ENCODE measurements at places on chromosomes 1 and 21.

- no peak for DNase-seq
Observed at GRCh38 chr1:84330125-84330984, 28.8 kb downstream of the SAMD13 start.

GRCh38 chr1:112841825-112842224 is 114.2 kb downstream of the SLC16A1 start:
- DNase-seq: no peak

GRCh38 chr1:192243721-192244120 is 73.1 kb upstream of the RGS21 start:
- DNase-seq: no peak

DNA sequence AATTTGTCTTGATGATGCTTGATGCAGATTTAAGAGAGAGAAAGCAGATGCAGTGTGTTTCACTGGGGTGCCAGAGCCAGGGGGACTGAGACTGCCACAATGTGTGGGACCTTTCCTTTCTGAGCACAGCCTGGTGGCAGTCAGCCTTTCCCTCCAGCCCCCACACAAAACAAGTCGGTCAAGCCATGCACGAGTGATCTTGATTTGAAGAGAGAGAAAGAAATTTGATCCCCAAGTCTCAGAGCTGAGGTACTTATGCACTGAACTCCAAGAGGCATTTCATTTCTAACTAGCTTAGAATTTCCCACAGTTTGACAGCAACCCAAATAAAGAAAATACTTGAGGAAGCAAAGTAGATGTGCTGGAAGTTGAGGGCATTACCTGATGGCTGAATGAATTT is 193.8 kb downstream of the ST6GALNAC3 start:
- no peak for DNase-seq

DNA sequence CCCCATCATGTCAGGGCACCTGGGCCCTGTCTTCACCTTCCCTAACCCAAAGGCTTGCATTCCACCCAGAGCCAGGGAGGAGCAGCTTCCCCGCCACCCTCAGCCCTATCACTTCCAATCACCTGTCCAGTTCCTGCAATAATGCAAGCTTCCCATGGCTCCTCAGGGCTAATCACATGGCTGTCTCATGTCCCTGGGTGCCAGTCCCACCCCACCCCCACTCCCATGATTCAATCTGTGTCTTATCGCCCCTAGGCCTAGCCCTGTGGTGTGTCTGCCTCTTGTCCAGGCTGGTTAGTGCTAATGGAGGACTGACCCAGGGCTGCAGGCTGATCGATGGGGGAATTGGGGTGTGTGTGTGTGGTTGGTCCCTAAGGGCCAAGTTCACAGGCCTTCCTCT is 11.0 kb upstream of the PEAR1 start:
- DNase-seq: no peak

DNA sequence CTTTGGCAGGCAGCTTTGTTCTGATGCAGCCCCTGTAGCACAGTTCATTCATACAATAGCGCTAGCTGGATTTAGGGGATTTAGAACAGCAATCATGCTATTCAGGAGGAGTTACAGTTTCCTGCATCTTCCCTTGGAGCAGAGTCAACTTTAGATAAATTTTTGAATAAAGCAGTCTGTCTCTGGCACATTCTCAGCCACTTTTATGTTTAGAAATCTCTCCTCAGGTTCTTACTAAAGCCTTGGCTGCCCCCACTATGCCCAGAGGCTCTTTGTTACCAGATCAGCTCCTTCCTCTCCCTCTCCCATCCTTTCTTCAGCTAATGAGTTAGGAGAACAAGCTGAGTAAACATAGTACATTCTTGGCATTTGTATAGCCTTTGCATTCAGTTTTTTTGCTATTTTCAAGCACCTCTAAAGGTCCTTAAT is 17.0 kb upstream of the PIGC start:
- DNase-seq: no peak

DNA sequence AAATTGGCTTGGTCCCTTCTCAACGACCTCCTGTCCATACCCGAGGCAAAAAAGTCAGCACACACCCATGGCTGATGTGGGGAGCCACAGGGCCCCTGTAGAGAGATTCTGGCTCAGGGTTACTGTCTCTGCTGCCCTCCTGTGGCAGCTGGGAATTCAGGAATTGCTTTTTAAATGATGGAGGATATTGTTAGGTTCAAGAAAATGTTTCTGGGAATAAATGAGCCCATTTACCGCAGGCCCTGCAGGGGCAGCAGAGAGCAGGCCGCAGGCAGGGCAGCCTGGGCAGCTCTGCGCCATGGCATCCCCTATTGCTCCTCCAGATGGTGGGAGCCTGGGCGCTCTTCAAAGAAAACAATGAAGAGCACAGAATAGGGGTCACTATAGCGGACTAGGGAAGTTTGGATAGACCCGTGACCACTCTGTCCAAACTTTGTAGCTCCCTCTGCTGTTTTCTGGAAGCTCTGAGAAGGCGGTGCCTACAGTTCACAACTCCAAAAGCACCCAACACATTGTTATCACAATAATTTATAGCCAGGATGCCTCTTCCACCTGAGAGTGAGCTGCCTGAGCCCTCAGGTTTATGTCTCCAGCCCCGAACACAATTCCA is 201.1 kb downstream of the BACH1 start:
- DNase-seq: peak; percentile 29

DNA sequence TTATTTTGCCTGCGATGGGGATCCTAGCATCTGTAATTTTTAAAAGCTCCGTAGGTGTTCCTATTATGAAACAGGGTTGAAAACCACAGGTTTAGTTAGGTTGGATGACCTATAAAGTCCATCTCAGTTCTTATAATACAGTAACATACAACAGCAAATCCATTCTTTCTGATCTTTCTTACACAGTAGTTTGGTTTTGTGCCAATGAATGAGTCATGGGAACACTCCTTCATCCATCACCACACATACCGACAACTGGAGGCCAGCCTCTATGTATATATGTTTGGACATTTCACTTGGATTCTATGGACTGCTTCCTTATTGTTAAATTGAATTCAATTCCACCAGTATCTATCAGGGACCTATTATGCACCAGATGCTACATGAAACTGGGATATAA is 118.4 kb upstream of the L1TD1 start:
- no peak for DNase-seq

DNA sequence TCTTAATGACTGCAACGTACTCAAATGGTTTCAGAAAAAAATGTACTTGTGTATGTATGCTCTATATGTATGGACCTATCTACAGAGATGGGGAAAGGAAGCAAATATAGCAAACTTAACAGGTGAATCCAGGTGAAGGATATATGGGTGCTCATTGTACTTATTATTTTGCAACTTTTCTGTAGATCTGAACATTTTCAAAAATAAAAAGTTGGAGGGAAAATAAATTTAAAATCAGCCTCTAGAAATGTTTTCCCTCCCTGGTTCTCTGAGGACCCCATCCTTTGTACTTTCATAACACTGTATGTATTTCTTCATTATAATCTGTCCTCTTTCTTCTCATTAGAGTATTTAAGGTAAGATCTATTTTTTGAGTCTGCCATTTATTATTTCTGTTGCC is 17.9 kb downstream of the FMO5 start:
- DNase-seq: no peak

- DNase-seq: peak; percentile 79
Observed at GRCh38 chr21:35226968-35227744, 178.1 kb upstream of the RUNX1 start.

DNA sequence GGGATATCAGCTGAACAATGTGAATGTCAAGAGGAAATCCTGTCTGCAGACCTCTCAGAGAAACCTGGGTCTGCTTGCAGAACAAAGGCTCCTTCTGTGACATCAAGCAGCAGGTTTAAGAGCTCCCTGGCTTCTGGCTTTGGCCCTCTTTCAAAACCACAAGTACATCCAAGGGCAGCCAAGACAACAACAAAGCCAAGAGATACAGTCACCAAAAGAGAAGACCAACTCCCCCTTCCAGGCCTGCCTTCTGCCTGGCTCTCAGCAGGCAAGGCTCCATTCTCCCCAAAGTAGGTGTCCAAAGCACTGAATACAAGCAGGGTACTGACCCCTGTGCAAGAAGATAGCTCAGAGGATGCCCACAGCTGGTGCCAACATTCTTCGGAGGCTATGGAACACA is 11.5 kb downstream of the BCAR3 start:
- no peak for DNase-seq

DNA sequence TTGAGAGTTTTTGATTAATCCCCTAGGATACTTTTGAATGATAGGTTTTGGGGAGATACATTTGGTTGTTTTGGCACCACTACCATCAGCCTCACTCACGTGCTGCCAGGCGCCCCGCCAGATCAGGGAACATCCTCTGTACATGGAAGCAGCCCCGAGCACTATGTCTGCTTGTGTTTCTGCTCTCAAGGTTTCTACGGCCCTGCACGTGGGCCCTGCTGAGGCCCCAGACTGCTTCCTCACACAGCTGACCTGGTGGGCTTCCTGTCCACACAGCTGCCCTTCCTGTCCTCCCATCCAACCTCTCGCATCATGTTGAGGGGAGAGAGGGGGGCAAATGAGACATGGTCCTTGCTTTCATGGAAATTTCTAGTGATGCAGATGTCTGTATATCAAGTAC is 20.0 kb downstream of the ADARB1 start:
- DNase-seq: no peak

- no peak for DNase-seq
Observed at GRCh38 chr1:12454406-12455391, 163.3 kb downstream of the DHRS3 start.

- no peak for DNase-seq
Observed at GRCh38 chr21:15095326-15095725, 30.5 kb upstream of the NRIP1 start.

GRCh38 chr1:39394598-39394997 is 96.8 kb upstream of the BMP8A start:
- DNase-seq: no peak

- DNase-seq: no peak
Observed at GRCh38 chr1:40851643-40852042, 10.5 kb downstream of the CITED4 start.

Data from activated CD8-positive, alpha-beta T cell treated with anti-CD3 and anti-CD28 coated beads, Interleukin-2, amount 10 ng/mL, durations not matched to agents 7 days and 5 days (primary cell).